ENCODE measurements at places on chromosomes 16 and 17. TPM values are rescaled to one million over a fixed set of nuclear protein-coding genes. Genes with fewer than 3 reads are reported as not detected.

DNA sequence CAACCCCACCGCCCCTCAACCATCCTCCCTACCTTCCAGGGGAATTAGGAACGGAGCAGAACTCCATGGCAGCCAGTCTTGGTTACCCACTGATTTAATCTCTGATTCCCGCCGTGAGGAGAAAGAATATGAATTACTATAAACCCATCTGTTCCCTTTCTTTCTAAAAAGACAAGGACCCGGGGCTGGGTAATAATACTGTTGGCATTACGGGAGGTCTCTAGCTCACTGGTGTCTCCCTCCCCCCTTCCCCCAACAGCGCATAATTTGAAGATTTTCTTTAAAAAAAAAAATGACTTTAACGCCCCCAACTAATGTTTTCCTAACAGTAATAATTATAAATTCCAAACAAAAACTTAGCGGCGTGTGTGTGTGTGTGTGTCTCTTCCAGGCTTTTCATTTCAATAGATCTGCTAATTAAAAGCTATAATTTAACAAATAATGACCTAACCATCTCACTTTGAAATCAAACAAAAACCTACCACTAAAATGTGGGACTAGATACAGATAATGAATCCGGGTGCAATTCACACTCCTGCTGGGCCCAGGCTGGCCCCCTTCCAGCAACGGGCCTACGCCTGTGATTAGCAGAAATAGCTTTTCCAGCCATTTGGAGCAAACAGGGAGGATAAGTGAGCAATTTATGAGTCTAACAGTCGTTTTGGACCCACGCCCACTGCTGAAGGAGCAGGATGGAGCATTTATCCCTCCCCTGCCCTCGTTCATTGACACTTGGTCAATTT is 18.2 kb upstream of the BHLHA9 start:
- H3K36me3 ChIP-seq, result no peaks in the 10 kb centered on the region
- DNase-seq, result no peak
- H3K4me3 ChIP-seq, result no peak overlapping the region

- no peak overlapping the region for H3K27ac ChIP-seq
- no peaks in the 10 kb centered on the region for H3K27me3 ChIP-seq
- DNase-seq, result no peak
These were observed 255.7 kb upstream of the DYNLRB2 start for GRCh38 chr16:80285104-80285503.

DNA sequence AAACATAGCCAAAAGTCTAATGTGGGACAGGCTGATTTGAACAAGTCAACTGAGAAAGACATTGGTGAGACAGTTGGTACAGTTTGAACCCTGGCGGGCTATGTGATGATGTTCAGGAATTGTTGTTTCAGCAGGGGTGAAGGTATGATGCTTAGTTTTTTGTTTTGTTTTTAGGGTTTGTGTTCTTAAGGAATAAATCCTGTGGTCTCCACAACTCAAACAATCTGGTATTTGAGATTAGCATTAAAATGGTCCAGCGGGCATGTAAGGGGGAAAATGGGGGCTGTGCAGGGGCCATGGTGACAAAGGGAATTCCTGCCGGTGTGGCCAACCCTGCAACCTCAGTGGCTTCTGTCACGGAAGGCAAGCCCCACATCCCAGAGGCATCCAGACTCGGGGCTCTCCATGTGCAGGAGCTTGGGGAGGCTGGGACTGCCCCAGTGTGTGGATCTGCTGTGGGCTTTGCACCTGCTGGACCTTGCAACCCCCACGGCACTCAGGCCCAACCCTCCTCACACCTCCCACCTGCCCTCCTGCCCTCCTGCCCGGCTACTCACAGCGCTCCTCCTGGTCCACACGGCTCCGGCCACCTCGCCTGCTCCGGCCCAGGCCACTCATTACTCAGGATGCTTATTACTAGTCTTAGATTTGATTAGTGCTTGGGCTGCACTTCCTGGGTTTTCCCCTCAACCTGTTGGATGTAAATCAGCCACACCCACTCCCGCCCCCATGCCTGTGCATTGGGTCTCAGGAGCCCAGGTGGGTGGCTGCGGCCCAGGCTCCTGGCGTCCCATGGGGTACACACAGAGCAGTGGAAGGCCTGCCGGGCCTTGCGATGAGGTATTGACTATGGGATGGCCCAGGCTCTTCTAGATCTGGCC is at the start of gene TNFRSF13B:
Gene TNFRSF13B (minus strand): TSS at position 661 of the 881 bp plus-strand sequence. CDS start 43 bp downstream, at position 618.
- H3K36me3 ChIP-seq, result no peaks in the 10 kb centered on the region
- H3K4me1 ChIP-seq, result no peaks in the 10 kb centered on the region
- DNase-seq, result no peak
- no peak within 1 kb of the TSS for H3K27ac ChIP-seq
- no peak within 1 kb of the TSS for H3K4me3 ChIP-seq

DNA sequence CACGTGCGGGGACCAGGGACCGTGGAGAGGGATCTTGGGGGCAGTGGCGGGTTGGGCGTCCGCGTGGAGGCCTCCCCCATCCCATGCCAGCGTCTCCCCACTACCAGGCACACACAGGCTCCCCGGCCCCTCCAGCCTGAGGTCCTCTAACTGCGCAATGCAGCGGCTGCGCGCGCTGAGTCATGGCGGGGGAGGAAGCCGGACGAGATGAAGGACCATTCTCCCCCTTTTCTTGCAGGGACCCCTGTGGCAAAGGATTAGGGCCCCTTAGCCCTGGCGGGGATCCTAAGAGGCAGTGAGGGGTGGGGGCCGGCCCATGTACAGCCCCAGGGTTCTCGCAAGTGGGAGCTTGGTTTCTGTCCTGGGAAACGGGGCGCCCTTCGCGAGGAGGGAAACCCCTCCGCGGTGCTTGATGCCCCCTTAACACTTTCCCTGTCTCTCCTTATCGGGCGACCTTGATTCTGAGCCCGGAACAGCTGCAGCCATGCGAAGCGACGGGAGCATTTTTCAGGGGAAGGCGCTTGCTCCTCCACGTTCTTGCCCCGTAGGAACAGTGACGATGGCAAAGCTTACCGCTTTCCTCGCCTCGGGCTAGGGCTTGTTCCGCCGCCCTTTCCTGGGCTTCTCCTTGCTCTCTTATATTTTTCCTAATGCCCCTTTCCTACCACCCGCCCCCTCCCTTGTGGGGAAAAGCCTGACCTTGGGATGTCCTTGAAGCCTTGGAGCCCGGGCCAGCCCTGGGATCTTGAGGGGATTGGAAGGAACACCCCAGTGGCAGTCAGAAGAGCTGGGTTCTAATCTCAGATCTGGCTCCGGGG is 592 bp downstream of the ALDOA start:
- no peaks in the 10 kb centered on the region for H3K27me3 ChIP-seq
- DNase-seq, result no peak
- H3K4me3 ChIP-seq, result peak overlapping the region; percentile 85

DNA sequence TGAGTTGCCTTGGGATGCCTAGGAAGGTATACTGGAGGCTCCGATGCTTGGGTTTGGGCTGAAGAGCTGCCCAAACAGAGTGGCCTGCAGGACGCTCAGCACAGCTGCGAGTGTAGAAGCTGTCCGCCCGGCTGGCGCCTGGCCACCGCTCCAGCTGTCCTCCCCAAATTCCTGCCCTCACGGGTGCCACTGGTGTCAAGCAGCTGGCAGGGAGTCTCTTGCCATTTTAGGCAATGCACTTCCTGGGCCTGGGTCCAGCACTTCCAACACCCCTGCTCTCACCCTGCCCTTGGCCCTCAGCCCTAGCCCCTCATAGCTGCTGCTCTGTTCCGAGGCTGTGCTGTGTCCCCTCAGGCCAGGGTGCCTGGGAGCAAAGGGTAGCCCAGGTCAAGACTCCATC is 5.2 kb upstream of the PKMYT1 start:
- no peaks in the 10 kb centered on the region for H3K27me3 ChIP-seq
- H3K4me1 ChIP-seq, result no peaks in the 10 kb centered on the region
- DNase-seq, result no peak
- no peaks in the 10 kb centered on the region for H3K36me3 ChIP-seq

DNA sequence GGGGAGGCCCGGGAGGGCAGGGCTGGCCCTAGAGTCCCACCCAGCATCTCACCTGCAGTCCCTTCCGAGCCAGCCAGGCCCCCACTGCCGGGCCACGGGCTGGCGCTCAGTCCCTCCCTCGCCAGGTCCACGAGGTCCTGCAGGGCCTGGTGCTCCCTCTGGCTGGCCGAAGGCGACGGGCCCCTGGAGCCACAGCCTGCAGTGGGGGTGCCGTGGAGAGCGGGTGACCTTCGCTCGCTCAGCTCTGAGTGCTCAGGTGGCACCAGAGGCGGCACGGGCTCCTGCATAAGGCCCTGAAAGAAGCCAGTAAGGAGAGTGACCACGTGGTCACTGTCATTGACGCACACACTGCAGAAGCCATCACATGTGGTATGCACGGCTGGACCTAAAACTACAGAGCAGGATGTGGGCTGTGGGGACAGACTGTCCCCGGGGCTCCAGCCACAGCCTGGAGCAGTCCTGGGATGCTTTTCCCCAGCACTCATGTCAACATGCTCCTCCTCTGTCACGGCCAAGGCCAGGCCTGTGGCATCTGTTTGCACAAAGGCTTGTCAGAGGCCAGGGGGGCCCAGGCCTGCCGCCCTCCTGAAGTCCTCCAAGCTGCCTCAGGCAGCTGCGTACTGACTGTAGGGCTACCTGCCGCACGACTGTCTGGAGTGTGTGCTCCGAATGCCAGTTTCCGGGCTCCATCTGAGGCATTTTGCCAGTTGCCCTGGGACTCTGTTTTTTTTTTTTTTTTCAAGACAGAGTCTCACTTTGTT is 15.1 kb downstream of the SLX4 start:
- no peak overlapping the region for H3K27ac ChIP-seq
- H3K36me3 ChIP-seq, result no peaks in the 10 kb centered on the region
- DNase-seq, result no peak
- H3K4me1 ChIP-seq, result no peaks in the 10 kb centered on the region

GRCh38 chr16:85348065-85348840 is 236.0 kb upstream of the CIBAR2 start:
- DNase-seq, result no peak
- H3K4me1 ChIP-seq, result no peaks in the 10 kb centered on the region
- H3K36me3 ChIP-seq, result no peaks in the 10 kb centered on the region
- no peak overlapping the region for H3K4me3 ChIP-seq

DNA sequence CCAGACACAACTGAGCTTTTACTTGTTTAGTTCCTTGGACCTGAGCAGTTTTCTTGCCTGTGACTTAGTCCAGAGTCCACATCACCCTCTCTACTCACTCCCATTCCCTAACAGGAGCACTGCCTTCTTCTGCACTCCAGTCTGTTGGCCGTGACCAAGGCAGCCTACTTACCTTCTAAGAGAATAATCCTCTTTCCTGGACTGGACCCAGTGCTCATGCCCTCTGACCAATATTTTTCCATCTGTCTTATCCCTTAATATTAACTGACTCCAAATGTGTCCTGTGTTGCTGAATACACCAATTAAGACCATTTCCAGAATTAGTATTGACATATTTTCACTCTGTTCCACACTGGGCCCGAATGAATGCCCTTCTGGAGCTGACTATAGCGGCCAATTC is 681.0 kb upstream of the KIF2B start:
- H3K36me3 ChIP-seq, result no peaks in the 10 kb centered on the region
- H3K4me3 ChIP-seq, result no peak overlapping the region
- no peaks in the 10 kb centered on the region for H3K4me1 ChIP-seq
- no peak overlapping the region for H3K27ac ChIP-seq
- no peaks in the 10 kb centered on the region for H3K27me3 ChIP-seq
- DNase-seq, result no peak

- DNase-seq, result no peak
- peaks cover 12% of the 10 kb centered on the region for H3K27me3 ChIP-seq
- H3K27ac ChIP-seq, result no peak overlapping the region
- H3K36me3 ChIP-seq, result no peaks in the 10 kb centered on the region
- no peak overlapping the region for H3K4me3 ChIP-seq
These were observed 2.9 kb downstream of the TMEM235 start for GRCh38 chr17:78234261-78234865.

DNA sequence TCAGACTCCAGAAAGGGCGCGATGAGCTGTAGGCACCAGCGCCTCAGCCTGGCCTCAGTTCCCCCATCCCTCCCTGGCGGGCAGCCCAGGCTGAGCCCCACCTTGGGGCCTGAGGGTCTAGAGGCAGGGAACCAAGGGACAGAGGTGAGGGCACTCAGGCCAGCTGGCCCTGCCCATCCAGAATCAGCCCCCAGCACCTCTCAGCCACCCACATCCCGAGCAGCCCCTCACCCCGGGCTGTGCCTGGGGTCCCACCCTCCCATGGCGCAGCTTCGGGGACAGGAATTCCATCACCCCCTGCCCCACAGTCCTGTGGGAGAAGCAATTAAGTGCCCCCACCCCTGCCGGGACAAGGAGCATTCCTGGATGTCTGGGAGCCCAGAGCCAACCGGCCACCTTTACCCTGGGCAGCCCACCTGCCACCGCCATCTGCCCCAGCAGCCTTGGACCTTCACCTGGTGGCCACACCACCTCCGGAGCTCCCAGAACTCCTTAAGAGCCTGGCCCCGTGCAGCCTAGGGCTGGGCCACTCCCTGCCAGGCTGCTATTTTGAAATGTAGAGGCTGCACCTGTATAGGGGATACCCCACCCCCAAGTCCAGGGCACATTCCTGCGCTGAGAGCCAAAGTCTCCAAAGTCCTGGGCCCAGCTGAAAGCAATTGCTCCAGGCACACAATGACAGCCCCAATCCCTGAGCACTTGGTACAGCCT is 33.7 kb upstream of the PVALEF start:
- H3K27me3 ChIP-seq, result no peaks in the 10 kb centered on the region
- no peaks in the 10 kb centered on the region for H3K36me3 ChIP-seq
- no peak overlapping the region for H3K27ac ChIP-seq

DNA sequence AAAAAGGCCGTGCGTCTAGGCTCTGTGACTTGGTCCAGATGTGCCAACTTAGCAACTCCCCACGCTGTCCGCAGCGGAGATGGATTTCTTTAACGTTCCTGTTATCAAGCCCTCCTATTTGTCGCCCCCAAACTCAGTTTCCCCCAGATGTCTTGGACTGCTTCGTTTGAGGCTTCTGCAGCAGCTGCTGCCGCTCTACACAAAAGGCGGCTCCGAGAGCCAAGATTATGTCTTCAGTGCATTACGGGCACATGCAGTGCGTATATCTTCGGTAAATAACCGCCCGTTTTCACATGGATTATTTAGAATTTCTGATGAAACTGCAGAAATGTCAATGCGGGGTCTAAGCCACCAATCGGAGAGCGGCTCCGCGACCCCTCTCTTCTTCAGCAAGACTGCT is 240.6 kb upstream of the ZFHX3 start:
- H3K36me3 ChIP-seq, result no peaks in the 10 kb centered on the region
- H3K4me3 ChIP-seq, result no peak overlapping the region
- no peaks in the 10 kb centered on the region for H3K4me1 ChIP-seq
- H3K27me3 ChIP-seq, result no peaks in the 10 kb centered on the region
- no peak overlapping the region for H3K27ac ChIP-seq

DNA sequence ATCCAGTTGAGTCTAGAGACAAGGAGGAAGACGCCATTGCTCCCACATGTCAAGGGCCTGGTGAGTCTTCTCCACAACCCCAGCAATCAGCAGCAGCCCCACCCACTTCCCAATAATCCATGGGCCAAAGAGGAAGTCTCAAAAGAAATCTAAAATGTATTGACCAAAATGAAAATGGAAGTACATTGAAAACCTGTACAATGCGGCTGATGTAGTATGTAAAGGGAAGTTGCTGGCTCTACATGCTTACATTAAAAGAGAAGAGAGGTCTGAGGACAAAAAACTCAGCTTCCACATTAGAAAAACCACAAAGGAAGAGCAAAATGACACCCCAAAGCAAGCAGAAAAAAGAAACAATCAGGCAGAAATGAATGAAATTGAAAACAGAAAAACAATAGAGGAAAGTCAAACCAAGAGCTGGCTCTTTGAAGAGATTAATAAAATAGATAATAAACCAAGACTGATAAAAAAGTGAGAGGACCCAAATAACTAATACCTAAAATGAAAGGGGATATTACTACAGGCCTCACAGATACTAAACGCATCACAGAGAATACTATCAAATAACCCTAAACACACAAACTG is 100.6 kb upstream of the METRNL start:
- peaks cover 19% of the 10 kb centered on the region for H3K4me1 ChIP-seq
- H3K36me3 ChIP-seq, result no peaks in the 10 kb centered on the region
- no peak for DNase-seq
- no peak overlapping the region for H3K27ac ChIP-seq

The CCL1 gene
- 55.3 TPM for total RNA-seq

The BCL6B gene
- total RNA-seq, result 0.59 TPM

The GLIS2 gene
- 0.13 TPM for total RNA-seq
